ENCODE measurements at places on chromosomes 6 and 20. TPM values are rescaled to one million over a fixed set of nuclear protein-coding genes. Genes with fewer than 3 reads are reported as not detected.

The IRAK1BP1 gene
- 3.6 TPM for total RNA-seq

The DNAH8 gene
- not detected for total RNA-seq

The CD2AP gene
- 29.6 TPM for total RNA-seq

The MLN gene
- total RNA-seq = not detected

The ADGB gene
- not detected for total RNA-seq

The VWA7 gene
- 3.0 TPM for total RNA-seq

The BPIFA1 gene
- not detected for total RNA-seq

The PKHD1 gene
- not detected for total RNA-seq

The TP53TG5 gene
- total RNA-seq = not detected

The RSPO4 gene
- total RNA-seq = not detected
